GM03348 (cell line): ENCODE measurements at places on chromosomes 1 and 21.

GRCh38 chr21:20883408-20883800 lies 114.8 kb upstream of the NCAM2 start:
- DNase-seq: no peak

DNA sequence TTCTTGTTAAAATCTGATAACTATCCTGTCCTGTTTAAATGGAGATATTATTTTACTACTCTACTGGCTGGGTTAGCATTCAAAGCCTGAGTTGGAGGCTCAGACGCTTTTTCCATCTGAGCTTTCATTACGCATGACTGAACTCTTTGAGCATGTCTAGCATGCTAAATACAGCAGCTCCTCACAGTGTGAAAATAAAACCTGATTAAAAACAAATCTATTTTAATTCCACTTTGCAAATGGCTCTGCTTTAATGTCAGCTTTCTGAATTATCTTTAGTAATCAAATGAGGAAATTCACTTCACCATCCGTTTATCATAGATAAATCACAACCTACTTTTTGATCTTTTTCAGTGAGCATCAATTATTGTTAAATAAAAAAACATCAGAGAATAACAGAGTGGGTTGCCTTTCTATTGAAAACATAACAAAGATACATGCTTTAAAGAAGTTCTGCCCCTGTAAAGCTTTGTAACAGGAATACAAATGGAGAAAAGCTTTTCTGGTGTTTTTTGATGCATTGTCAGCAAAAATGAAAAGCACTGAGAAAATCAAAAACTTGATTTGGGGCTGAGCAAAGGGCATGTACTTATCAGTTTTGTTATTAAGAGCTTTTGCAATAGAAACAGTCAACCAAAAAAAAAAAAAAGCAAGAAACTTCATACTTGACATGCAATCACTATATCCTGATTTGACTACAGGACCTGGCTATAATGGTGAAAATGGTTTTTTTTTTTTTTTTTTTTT lies 3.5 kb upstream of the SPEN start:
- DNase-seq: no peak

DNA sequence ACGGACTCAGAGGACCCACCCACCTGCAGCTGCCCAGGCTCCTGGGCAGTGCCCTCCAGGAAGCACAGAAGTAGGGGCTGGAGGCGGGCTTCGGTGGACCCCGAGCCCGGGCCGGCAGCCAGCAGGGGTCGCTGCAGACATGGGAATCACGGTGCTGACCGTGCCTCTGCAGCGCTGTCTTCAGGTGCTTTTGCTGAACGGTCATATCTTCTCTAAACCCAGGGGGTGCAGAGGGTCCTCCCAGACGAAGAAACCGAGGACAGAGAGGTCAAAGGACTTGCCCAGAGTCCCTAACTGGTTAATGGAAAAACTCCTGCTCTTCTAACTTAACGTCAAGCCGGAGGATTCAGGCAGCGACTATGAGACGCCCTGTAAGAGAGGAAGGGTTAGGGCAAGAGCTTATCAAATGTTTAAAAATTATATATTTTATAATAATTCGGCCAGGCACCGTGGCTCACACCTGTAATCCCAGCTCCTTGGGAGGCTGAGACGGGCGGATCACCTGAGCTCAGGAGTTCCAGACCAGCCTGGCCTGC lies 21.5 kb upstream of the LEFTY2 start:
- peak; percentile 41 for DNase-seq

- DNase-seq: no peak
Observed at GRCh38 chr1:35857830-35858229, 25.2 kb upstream of the AGO1 start.

GRCh38 chr1:244052728-244053312 lies 1.7 kb downstream of the ZBTB18 start:
- DNase-seq: no peak

DNA sequence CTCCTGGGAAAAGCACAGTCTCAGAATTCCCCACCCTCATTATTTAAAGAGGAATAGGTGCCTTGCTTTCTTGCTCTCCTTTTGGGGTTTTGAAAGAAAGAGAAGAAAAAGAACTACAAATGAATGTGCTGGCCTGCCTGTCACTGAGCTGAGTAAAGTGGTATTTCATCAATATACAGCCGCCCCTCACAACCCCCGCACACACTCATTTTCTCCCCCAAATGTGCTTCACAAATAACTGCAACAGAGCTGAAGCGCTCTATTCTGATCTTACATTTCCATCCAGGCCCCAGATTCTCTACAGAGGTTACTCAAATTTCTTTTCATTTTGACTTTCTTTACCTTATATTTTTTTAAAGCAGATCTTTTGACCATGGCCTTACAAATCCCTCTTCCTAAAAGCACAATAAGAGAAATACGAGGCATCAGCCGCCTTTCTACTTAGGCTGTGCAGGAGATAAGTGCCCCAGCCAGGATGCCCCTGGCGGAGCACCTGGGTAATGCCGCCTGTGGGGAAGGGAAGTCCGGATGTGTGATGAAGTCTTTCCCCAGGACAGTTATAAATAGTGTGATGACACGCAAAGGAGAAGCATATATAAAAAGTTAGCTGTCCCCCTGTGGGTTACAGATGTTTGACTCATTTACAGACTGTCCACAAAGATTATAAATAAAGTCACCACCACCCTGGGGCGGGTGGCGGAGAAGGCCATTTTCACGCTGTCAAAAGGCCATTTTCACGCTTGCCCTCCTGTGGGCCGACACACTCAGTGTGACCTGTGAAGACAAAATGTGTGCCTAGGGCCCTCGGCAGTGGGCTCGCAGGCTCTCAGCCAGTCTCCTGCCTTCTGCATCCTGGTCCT lies 6.5 kb downstream of the KCNN3 start:
- peak; percentile 43 for DNase-seq

GRCh38 chr1:201024625-201024998 lies 1.1 kb upstream of the KIF21B start:
- no peak for DNase-seq

- no peak for DNase-seq
Observed at GRCh38 chr1:33280091-33280661, 23.9 kb downstream of the ZNF362 start.

DNA sequence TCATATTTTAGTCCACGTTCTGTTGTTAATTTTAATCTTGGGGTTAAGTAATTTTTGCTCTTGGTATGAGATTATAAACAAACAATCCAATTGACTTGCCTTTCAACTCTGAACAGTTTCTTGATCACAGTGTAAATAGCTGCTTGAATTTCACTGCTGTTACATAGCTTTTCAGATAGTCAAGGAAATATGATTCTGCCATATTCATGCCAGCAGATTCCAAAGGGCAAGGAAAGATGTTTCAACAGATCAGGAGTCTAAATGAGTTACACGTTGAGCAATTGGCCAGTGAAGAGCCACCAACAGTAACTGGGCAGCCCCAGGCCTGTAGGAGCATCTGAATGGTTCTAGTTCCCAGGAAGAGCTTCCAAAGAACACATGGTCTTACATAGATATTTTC lies 93.6 kb downstream of the LEPR start:
- peak; percentile 55 for DNase-seq

- no peak for DNase-seq
Observed at GRCh38 chr1:116332451-116332850, 40.6 kb upstream of the ATP1A1 start.

DNA sequence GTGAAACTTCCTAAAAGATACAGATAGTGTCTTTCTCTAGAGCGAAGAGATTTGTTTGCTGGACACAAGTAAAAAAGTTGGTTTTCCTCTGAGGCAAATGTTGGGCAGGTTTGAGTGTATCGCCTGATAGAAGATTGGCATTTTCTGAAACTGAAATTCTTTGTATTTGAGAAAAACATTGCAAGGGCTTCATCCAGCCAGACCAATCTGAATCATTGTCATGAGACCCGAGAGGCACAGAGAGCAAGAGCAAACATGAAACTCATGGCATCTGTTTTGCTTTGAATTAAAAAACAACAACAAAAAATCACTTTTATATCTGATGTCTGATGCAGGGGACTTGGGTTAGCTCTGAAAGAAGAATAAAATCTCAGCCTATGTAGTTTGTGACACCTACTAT lies 379.3 kb upstream of the NCAM2 start:
- DNase-seq: no peak

DNA sequence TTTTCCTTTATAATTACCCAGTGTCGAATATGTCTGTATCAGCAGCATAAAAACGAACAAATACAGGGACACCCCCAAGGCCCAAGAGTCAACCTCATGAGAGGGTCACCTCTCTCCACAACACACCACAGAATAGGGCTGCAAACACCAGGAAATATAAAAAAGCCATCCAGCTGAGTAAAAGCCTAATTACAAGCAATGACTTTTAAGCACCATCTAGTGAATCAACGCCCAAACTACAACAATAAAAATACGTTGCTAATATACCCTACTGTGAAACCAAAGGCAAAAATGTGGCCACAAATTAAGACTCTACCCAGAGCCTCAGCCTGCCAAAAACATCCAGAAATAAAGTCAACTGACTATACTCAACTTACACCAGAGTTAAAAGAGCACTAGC lies 817.9 kb upstream of the NEGR1 start:
- peak; percentile 2 for DNase-seq

DNA sequence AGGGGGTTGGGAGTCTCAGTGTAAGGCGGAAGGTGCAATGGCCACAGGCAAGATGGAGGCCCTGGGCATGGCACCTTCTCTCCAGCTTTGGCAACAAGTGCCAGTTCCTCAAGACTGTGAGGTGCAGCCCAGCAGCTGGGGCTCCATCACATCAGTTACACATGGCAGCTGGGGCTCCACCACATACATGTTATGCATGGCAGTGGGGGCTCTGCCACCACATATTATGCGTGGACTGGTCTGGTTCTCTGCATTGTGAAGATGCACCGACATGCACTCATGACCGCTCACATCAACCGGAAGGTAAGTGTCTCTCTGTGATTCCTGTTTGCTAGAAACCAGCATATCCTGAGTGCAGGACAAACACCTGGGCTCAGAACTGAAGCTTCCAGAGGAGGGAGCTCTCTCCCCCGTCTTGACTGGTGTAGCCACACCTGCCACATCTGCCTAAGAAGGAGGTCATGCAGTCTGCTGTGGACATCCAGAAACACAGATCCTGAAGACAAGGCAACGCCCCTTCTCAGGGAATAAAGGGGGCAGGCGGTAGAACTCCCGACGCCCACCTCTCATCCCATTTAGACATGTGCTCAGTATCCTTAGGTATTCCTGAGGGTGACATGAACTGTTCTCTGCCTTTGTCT lies 104.1 kb upstream of the TMPRSS2 start:
- no peak for DNase-seq
